ENCODE measurements at places on chromosomes 1 and 21.
A peak's percentile ranks its signal among the peaks of the same experiment; 100 is the strongest.

DNA sequence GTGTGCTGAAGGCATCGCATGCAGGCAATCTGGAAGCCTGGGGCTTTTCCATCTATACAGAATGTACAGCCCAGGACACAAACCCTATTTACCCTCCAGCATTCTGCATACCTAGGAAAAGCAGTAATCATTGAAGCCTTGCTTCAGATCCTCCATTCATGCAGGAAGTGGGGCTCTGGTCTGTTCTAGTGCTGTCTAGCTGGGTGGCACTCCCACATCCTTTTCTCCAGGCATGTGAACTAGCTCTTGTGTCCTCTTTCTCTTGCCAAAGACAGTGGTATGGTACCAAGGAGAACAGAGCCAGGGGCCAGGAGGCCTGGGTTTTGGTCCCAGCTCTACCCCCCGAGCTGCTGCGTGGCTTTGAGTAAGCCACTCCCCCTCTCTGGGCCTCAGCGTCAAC is 21.7 kb downstream of the LRP8 start:
- no peak for DNase-seq

- peak; percentile 71 for DNase-seq
These were observed at the start of gene ADARB1 for GRCh38 chr21:45074048-45074817. Gene ADARB1, plus strand, starts transcription at chr21:45074580. Its CDS starts 97,077 bp downstream, at chr21:45171657.

GRCh38 chr1:228317411-228317828 is 89.2 kb downstream of the TRIM11 start:
- no peak for DNase-seq

GRCh38 chr1:13543451-13544220 is 29.8 kb upstream of the LRRC38 start:
- no peak for DNase-seq

DNA sequence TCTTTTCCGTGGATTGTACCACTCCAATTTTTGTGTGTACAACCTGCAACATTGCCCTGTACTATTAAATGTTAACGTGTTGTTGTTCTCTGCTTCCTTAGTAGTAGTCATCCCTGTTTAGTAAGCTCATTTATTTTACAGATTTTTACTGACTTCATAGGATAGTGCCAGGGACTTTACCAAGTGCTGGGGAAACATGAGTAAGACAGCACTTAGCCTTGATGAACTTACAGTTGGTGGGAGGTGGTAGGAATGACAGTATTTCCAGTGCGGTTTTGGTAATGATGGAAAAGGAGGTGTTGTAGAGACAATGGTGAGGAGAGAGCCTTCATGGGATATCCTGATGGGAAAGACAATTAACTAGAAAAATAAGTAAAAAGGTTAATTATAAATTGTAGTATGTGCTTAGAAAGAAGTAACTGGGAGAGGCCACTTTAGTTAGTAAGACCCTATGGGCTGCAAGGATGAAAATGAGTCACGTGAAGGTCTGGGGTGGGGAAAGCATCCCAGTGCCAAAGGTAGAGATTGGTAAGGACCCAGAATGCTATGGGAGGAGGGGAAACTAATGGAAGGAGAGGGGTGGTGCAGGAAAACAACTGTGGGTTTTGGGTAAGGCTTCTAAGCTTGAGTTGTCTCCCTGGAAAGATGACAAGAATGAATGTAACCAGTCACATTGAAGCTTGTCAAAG is 1.7 kb downstream of the RLF start:
- no peak for DNase-seq

- DNase-seq: no peak
These were observed 217.5 kb upstream of the PLXNA2 start for GRCh38 chr1:208461680-208462079.

DNA sequence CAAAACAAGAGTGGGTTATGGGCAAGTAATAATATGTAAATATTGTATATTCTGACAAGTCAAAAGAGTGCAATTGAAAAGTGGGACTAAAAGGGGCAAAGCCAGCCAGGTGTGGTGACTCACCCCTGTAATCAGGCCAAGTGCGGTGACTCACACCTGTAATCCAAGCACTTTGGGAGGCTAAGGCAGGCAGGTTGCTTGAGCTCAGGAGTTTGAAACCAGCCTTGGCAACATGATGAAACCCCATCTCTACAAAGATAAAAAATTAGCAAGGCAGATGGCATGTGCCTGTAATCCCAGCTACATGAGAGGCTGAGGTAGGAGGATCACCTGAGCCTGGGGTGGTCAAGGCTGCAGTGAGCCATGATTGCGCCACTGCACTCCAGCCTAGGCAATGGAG is 304.0 kb downstream of the HHIPL2 start:
- no peak for DNase-seq

GRCh38 chr1:85406887-85407533 is 57.9 kb downstream of the DDAH1 start:
- DNase-seq: no peak

DNA sequence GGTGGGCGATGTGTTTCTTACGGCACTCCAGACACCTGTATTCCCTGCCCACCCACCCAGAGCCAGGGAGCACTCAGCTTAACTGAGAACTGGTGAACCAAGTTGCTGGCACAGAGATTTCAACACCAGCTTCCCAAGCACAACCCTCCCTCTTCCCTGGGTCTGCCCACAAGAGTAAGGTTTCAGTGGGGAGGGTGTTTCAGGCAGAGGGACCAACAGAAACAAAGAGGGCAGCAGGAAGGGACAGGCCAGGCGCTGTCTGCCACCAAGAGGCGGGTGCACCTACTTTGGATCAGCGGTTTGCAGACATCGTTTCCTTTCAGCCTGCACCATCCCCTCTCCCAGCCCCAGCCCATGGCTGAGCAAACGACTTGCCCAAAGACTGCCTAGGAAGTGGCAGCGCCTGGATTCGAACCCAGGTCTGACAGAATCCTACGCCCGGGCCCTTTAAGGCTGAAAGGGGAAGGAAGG is 21.9 kb upstream of the ALDH4A1 start:
- DNase-seq: no peak

DNA sequence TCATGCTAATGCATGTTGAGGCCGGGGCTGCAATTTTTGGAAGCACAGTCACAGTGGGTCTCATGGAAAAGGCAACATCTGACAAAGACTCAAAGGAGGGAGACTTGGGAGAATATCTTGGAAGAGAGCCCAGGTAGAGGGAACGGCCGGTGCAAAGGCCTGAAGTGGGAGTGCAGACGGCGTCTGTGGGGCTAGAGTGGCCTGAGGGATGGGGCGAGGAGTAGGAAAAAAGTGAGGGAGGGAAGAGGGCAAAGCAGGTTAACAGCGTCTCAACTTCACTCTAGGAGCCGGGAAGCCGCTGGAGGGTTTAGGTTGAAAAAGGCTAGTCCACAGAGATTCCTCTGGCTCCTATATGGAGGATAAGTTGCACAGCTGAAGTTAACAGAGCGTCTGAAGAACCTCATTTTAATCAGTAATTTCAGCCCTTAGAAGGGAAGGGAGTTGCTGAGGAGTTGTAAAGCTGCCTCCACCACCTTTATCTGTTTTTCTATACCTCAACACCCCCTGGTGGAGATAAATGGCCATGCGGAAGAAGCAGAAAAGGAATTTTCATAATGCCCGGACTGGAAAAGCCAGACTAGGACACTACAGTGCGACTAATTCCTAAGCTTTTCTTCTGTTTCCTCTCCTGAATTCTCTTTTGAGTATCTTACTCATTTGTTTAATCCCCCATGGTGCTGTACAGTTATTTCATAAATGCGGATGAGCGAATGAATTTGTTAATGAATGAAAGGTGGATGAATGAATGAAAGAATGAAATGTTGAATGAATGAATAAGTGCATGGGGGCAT is 78.7 kb upstream of the ZNF281 start:
- peak; percentile 36 for DNase-seq

- no peak for DNase-seq
These were observed 569.0 kb upstream of the ADGRL2 start for GRCh38 chr1:81231729-81232038.

DNA sequence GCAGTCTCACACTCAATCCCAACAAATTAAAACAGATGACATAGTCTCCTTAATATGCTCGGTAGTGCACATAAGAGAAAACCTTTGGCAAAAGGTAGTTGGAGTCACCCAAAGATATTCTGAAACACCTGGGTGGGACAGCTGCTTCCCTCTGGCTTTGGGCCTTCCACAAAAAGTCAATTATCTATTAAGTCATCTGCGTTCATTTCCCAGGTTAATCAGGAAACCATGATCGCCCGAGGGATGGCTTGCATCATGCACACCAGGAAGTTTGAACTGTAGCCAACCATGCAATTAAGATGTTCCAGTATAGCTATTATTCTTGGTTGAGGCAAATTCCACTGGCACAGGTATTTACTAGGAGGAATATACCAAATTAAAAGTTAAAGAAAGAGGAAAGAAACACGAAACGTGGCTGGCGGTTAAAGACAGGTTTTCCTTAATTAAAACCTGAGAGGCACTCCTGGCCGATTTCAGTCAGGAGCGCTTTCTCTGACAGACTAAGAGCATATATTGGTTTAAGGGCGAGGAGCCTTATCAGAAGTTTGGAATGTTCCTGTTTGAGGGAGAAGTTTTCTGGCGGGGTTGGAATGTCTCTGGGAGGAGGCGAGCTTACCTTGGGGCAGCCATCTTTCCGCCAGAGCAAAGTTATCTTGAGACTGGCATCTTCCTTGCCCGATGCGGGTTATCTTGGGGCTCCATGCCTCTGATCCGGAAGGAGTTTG is 19.9 kb downstream of the CLDN17 start:
- DNase-seq: no peak

- no peak for DNase-seq
These were observed 29.3 kb downstream of the SOD1 start for GRCh38 chr21:31688603-31689368.

DNA sequence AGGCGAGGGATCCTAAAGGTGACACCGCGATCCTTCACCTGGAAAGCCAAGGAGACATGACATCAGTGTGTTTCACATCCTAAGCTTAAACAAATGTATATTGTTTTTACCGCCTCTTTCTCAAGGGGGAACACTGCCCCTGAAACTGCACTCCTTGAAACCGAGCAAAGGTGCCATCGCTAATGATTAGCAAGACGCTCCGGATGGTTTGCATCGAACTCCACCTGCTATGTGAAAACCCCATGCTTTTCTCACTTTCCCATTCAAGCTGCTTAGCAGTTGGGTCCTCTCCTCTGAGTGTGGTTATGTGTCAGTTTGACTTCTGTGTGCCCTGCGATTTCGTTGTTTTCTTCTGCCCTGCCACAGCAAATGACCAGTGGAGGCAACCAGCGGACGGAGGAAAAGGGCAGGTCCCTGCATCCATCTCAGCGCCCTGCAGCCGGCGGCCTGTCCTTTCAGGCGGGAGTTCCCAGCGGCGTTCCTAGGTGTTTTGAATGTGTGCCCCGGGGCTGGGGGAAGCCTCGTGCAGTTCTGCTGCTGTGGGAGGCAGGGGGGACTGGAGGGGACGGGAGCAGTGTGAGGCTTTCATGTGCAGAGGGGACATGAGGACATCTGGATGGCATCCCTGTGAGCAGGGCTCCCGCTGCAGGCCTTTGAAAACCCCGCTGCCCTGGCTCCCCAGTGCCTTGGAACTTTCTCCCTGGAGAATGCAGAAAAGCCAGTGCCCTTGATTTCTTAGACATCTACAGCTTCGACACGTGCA is 16.1 kb downstream of the ZBTB18 start:
- no peak for DNase-seq

DNA sequence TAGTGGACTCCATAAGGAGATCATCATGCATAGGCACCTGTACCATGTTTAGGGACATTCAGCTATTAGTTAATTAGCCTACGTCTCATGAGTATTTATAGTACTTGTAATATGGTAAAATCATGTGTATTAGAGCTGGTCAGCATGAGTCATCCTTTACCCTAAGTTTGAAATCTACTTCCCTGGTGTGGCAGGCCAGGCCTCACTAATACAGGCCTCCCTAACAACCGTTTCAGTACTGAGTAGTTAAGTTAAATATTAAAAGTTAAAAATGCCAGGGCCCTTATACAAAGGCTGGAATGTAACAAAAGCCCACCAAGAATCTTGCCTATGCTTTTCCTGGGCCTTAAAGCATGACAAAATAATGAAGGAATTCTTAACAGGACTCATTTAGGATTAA is 356.3 kb upstream of the DPYD start:
- DNase-seq: no peak

DNA sequence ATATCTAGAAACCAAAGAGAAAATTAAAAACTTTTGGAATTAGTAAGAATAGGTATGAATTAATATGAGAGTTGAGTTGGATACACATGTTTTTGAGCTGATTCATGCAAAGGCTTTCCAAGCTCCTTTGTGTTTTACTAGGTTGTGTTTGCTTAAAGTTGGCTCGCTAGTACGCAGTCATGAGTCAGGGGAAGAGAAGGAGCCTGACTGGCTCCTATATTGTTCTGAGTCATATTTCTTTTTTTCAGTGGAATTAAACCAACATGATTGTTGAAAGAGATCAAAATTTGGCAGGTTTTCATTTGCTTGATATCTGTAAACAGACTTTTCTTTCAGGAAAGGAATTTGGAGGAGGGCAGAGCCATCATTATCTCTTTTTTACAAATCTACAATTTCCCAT is 66.7 kb downstream of the MAGI3 start:
- DNase-seq: no peak

- DNase-seq: no peak
These were observed 85.5 kb downstream of the ADAMTS1 start for GRCh38 chr21:26759731-26760130.

- no peak for DNase-seq
These were observed 106.5 kb upstream of the GADD45A start for GRCh38 chr1:67578397-67579020.

DNA sequence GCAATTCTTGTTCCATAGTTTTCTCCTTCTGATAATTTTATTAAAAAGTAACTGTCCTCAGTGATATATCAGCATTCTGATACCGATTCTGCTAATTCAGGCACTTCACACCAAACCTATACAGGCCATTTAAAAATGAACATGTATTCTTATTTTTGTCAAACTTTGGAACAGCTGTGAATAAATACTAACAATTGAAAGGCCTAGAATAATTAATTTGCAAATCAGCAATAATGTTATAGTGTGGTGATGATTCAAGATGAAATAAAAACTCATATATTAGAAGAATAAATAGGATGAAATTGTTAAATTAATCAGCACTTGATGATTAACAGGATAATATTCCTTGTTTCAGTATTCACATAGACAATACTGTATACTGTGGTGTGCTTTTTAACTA is 9.9 kb downstream of the CDKN2C start:
- DNase-seq: no peak

- no peak for DNase-seq
These were observed 96.8 kb downstream of the LACTBL1 start for GRCh38 chr1:22875841-22876240.

- no peak for DNase-seq
These were observed 871 bp upstream of the PSMA5 start for GRCh38 chr1:109427171-109427467.

DNA sequence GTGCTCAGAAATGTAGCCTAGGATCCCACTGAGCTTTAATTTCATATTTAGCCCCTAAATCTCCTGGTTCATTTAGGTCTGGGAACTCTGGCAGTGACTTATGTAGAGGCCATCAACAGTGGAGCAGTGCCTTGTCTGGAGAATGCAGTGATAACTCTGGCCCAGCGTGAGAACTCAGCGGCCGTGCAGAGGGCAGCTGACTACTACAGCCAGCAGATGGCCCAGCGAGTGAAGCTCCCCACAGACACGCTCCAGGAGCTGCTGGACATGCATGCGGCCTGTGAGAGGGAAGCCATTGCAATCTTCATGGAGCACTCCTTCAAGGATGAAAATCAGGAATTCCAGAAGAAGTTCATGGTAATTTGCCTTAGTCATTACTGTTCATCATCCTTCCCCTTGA is 17.8 kb downstream of the GBP6 start:
- no peak for DNase-seq

All from activated naive CD4-positive, alpha-beta T cell treated with anti-CD3 and anti-CD28 coated beads, Interleukin-2, amount 50 U/mL, for 16 hours (primary cell).